ENCODE measurements at places on chromosomes 6 and 20.

- no peak for DNase-seq
Observed at GRCh38 chr6:43304882-43305281, 3.7 kb downstream of the CRIP3 start.

GRCh38 chr6:91142154-91142553 lies 555.3 kb upstream of the MAP3K7 start:
- no peak for DNase-seq

DNA sequence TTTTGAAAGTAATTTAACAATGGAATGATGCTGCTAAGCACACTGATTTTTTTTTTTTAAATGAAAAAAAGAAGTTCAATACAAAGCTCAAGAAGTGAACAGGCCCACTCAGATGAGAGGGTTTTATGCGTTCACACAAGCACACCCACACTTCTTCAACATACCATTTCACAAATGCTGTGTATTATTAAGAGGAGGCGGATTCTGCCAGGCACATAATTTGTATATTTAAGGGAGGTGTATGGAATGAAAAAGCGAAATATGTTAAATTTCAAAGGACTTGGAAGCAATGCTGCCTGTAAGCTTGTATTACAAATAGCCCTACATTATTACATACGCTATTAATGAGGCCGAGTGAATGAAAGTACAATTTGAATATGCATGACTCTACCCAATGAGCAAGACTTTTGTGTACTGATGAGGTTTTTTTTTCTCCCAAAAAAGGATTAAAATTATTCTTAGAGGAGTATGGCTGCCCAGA lies 123.9 kb downstream of the INSM1 start:
- DNase-seq, result no peak

DNA sequence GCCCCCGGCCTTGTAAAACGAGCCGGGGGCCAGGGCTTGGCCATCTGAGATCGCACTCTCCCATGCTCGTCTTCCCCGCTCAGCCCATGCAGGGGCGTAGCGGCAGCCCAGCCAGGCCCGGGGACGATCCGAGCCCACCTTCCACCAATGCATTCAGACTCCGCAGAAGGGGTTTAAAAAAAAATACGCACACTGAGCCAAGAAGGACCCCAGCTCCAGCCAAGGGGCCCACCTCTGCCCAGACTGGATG lies 320 bp downstream of the GSTA4 start:
- DNase-seq, result no peak

- DNase-seq, result no peak
Observed at GRCh38 chr20:53080969-53081871, 109.1 kb downstream of the TSHZ2 start.

DNA sequence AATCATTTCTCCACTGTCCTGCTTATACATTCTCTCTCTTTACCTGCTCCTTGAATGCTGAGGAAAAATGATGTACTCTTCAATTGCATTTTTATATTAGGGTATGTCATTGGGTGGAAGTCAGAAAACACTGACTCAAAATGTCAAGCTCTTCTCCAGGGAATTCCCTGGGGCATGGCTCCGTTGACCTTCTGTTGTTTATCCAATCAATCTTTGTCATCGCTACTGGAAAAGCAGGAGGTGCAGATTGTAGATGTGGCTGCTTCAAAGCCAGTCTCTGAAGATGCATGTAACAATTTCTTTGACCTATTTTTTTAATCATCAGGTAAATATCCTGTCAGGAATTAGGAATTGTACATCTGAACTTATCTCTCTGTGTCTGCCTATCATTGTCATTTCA lies 63.9 kb upstream of the TENT5A start:
- no peak for DNase-seq

DNA sequence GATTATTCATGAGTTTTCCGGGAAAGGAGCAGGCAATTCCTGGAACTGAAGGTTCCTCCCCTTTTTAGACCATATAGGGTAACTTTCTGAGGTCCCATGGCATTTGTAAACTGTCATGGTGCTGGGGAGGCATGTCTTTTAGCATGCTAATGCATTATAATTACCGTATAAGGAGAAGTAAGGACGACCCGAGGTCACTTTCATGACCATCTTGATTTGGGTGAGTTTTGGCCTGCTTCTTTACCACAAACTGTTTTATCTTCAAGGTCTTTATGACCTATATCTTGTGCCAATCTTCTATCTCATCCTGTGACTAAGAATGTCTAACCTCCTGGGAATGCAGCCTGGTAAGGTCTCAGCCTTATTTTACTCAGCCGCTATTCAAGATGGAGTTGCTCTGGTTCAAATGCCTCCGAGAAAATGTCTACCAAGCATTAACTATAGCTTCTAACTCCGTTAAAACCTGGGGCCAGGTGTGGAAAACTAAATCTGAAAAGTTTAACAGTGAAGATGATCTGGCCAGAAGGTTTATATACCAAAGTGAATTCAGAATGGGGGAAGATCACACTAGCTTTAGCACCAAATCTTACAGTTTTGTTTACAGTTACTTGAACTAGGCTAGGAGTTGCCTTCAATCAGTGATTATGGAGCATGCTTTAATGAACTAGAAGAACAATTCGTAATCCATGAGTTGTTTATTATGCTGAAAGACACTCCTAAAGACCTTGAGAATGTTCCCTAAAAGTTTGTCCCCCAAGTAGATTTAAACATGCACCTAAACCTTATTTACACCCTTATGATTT lies 80.0 kb upstream of the TOP1 start:
- no peak for DNase-seq

- DNase-seq, result peak; percentile 86
Observed at GRCh38 chr20:32062776-32063170, 10.7 kb downstream of the HCK start.

DNA sequence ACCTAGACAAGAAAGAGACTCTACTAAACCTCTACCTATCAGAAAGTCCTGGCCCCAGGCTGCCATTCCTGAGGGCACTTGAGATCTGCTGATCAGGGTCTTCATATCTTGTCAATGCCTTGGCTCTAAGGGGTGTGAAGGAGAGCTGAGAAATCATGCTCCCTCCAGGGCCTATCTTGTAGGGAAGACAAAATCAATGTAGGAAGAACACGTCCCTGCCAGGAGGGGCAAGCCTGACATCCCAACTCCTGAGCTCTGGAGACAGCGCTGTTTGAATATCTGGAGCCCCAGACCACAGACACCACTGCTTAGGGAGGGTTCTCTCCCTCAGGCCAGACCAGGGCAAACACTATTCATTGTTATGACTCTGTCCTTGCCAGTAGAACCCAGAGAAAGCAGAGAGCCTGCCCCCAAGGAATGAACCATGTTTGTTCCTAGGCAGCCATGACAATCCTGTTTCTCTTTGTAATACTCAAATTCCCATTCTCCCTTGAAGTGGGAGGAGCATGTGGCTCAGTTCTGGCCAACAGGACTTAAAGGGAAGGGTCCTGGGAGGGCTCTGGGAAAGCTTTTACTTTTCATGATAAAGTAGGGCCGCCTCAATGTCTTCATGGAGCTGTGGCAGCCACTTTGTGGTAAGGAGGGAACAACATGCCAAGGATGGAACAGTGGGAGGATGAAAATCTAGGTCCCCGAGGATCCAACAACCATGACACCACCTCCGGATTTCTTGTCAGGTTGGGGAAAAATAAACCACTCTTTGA lies 1.8 kb upstream of the FASTKD5 start:
- DNase-seq, result no peak

- DNase-seq, result no peak
Observed at GRCh38 chr20:63540417-63541186, 3.4 kb upstream of the PTK6 start.

DNA sequence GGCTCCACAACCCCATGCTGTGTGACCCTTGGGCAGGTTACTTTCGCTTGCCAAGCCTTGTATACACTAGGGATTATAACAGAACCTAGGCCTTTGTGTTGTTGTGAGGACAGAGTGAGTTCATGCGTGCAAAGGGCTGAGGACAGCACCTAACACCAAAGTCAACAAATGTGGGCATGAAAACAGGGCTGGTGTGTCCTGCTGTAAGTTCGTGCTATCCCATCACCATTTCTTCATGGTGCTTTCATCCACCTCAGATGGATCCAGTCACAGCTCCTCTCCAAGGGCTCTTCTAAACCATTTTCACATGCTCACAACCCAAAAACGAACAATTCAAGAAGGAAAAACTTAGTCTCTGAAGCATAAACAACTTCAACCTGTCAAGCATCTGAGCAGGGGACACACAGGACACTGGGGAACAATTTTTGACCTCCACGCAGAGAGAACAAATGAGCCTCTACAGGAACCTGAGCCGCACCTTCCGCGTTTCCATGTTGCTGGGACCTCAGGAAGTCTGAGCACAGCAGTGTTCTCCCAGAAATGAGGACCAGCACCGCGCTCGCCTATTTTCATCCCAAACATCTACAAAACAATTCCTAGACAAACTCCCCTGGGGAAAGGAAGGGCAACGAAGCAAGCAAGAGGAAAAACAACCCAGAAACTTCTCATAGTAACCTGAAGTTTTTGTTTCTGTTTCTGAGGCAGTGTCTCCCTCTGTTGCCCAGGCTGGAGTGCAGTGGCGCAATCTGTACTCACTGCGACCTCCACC lies 3.1 kb downstream of the LRP11 start:
- no peak for DNase-seq

GRCh38 chr6:56862415-56863175 lies 92.3 kb upstream of the BEND6 start:
- DNase-seq, result no peak

GRCh38 chr20:63544958-63545516 lies 2.5 kb downstream of the SRMS start:
- no peak for DNase-seq

DNA sequence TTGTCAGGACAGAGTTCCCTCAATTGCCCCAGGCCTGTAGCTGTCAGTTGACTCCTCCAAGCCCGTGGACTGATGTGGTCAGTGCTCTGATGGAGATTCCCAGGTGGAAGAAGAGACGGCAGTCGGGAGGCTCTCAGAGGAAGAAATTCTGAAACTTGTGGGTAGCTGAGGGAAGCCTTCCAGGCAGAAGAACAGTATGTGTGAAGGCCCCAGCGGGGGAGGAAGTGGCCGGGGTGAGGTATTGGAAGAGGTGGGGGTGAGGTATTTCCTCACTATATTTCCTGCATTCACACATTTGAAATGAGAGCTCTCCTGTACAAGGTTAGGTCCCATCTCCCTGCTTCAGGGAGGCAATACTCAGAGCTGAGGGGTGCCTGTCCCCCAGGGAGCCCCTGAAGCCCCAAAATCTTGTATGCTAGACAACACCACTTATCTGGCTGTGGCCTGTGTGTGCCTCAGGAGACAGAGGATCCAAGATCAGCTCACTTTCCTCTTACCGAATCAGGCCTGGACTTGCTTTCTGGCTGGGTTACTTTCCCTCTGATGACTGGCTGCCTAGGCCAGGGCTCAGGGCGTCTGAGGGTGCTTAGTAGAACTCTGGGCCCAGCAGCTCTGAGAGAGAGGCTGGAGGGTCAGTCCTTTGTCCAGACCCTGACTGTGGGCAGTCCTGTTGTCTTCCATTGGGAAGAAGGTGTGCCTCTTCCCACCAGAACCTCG lies 49.3 kb upstream of the MYL9 start:
- peak; percentile 58 for DNase-seq

GRCh38 chr6:148648754-148649453 lies 97.9 kb upstream of the UST start:
- DNase-seq, result no peak

- no peak for DNase-seq
Observed at GRCh38 chr6:141594874-141595273, 537.9 kb upstream of the GJE1 start.

DNA sequence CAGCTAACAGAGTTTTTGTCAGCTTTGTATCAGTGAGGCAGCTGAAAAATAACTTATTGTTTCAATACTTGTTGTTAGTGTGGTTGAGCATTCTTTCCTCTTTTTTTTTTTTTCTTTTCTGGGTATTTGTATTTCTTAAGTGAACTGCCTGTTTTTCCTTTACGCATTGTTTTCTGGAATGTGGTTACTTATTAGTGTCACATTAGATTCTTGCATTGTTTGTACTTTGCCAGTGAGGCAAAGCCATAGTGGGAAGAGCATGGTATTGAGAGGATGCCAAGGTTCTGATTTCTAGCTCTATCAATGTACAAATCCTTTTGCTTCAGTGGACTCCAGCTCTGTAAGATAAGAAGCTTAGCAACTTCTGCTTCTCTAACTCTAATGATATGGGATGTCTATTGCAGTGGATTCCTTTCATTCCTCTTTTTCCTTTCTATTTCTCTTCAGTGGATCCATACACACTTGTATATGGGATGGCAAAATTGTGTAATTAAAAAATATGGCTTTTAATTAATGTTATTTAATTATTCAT lies 3.9 kb downstream of the CDKAL1 start:
- DNase-seq, result no peak

- no peak for DNase-seq
Observed at GRCh38 chr6:159996087-159996622, 27.3 kb downstream of the IGF2R start.

GRCh38 chr20:20734475-20734948 lies 22.1 kb upstream of the RALGAPA2 start:
- peak; percentile 98 for DNase-seq

- DNase-seq, result no peak
Observed at GRCh38 chr20:6029538-6029937, 24.3 kb downstream of the LRRN4 start.

DNA sequence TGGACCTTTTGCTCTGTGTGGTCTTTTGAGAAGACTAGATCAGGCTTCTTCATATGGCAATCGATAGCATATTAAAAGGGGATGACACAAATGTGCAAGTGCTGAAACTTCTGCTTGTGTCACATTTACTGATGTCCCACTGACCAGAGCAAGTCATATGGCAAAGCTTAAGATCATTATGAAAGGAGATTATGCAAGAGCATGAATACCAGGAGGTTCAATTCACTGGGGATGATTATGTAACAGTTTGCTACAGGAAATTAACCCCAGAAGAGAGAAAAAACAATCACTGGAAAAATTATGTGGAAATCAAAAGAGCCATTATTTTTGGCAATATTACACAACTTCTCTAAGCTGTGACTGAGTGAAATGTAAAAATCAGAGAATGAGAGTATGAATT lies 13.7 kb upstream of the PRDM13 start:
- DNase-seq, result peak; percentile 70

All from GF-D8 (cell line).